ENCODE measurements at places on chromosomes 5 and 9.

- no peak for DNase-seq
These were observed 137.5 kb downstream of the RGS3 start for GRCh38 chr9:113600871-113601614.

GRCh38 chr9:107243742-107244141 lies 39.3 kb upstream of the RAD23B start:
- peak; percentile 3 for DNase-seq

DNA sequence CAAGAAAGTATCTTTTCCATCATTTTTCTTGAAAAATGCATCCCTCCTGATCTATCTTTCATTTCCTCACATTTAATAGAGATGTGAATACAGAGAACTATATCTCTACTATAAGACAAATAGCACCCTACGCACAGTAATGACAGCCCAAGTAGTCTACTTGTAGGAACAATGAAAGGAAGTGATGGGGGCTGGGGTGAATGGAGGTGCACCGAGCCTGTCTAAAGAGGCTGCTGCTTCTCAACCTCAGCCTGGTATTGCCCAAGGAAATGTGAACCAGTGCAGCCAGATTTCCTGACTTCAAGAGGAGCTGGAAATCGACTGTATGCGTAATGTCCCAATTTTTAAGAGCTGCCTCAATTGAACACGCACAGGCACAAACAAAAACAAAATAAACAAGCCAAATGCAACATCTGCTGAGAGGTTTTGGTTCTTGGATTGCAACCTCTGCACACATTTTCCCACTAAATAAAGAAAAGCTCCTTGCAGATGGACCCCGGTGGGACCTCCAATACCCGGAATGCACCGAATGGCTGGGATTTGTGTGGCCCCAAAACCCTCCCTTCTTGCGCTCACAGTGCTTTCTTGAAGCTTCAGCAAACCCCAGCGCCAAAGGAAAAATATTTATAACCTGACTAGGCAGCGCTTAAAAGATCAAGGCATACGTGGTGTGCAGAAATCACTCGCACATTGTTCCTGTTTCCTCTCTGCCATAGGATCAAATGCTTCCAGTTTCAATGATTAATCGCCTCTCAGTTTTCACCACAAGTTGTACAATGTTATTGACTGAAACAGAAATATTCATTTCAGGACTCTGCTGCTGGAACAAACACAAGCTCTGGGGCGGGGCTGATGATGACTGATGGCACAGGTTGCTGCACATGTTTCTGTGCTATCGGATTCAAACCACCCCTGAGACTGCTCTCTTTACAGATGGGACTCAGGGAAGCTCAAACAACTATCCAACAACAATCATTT lies 68.3 kb downstream of the KCNIP1 start:
- no peak for DNase-seq

DNA sequence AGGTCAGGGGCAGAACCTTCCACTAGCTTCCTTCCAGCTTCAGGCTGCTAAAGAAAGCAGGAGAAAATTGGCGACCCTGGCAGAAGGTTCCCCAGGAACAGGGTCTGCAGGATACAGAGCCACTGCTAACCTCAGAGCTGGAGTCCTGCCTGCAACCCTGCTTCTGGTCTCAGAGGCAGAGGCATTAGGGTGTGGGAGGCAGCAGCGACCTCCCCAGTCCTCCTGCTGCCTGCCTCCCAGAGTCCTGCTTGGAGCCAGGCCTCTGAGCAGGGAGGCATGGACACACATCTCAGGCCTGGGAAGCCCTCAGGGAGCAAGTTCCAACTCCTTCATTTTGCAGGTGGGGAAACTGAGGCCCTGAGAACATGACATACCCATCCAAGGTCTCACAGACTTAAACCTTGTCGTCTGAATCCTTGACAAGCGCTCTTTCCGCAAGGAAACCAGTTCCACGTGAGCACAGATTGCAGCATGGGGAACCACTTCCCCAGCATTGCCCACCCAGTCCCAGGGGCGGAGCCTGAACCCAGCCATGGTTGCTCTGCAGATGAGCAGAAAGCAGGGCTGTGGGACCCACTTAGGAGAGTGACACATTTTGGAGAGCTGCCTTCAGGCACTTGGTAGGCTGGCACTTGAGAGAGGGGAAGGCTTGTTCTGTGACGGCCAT lies 28.2 kb upstream of the HAND1 start:
- no peak for DNase-seq

GRCh38 chr5:105917189-105917588 lies 1753.5 kb downstream of the EFNA5 start:
- no peak for DNase-seq

DNA sequence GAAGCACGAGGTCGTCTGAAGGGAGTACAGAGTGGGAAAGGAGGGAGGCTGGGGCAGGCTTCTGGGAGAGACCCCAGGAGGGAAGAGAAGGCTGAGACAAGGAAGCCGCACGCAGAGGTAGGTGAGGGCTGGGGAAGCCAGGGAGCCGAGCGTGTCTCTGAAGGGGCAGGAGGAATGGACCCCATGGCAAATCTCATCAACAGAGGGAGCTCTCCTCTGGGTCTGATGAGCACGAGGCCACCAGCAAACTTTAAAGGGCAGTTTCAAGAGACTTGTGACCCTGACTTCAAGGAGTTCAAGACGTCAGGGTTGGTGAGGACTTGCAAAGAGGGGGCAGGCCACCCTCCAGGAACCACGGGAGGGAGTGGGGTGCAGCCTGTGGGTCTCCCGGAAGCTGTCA lies 326.2 kb upstream of the IRX2 start:
- DNase-seq, result no peak
